SK-MEL-5 (cell line): ENCODE measurements at places on chromosomes 3 and 15. TPM values are rescaled to one million over a fixed set of nuclear protein-coding genes. Genes with fewer than 3 reads are reported as not detected.
A peak's percentile ranks its signal among the peaks of the same experiment; 100 is the strongest.

Gene NXPE3
- total RNA-seq, result 3.0 and 5.5 TPM in 2 replicates

Gene IQCF6
- not detected in 2 replicates for total RNA-seq

Gene ARPP19
- 122 and 131 TPM in 2 replicates for total RNA-seq

Gene ROPN1B
- 38.5 and 41.5 TPM in 2 replicates for total RNA-seq

Gene MESP1
- total RNA-seq, result 0.74 and 0.88 TPM in 2 replicates

DNA sequence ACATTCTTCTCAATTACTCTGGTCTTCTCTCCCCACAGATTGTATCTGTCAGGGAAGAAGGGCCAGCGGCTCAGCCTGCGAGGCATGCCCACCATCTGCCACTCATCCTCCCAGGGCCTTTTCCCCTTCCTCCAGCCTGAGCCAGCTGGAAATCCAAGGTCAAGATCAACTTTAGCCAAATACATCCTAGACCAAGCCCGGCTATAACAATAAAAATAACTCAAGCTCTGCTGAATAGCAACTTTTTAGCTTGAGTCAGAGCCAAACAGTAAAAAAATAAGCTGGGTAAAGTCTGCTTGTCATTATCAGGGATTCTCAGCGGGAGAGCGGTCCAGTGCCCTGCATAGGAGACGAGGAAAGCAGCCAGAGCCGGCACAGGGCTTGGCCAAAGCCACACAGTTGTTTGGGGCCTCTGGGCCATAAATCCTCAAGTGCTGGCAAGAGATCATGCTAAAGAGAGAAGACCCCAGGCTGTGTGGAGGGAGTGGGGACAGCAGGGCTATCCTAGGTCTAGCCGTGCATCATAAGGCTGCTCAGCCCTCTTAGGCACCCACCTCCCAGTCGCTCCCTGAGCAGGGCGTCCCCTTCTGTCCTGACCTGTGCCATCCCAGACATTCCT lies 76.2 kb upstream of the HERC1 start:
- DNase-seq, result no peak

DNA sequence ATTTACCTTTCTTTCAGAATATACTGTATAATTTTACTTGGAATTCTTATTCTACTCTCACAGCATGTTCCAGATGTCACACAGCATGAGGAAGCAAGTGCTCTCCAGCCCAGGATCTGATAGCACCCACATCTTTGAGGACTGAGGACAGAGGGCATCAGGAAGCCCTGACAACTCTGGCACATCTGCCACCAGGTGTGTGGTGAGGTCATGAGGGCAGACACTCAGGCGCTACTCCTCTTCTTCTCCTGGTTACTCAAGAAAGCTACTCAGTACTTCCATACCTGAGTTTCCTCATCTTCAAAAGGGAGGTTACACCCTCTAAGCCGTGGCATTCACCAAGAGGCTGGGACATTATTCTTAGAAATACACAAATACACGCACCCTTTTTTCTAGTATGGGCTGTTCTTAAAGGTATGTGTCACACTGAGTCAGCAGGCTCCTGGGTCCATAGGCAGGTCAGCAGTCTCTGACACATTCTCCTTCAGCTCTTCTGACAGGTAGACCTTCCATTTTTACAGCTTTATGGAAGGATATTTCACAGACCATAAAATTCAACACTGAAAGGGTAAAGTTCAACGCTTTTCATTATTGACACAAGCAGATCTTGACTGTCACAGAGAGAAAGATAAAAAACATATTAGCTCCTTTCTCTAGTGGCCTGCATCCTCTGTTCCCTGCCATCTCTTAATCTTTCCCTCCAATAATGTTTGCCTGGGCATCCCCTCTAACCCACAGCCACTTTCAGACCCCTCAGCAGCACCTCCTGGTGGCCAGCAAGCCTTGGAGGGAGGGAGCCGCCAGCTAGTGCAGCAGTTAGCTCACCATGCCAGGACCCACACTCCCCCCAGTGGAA lies 103.2 kb upstream of the TJP1 start:
- peak; percentile 89 for DNase-seq

DNA sequence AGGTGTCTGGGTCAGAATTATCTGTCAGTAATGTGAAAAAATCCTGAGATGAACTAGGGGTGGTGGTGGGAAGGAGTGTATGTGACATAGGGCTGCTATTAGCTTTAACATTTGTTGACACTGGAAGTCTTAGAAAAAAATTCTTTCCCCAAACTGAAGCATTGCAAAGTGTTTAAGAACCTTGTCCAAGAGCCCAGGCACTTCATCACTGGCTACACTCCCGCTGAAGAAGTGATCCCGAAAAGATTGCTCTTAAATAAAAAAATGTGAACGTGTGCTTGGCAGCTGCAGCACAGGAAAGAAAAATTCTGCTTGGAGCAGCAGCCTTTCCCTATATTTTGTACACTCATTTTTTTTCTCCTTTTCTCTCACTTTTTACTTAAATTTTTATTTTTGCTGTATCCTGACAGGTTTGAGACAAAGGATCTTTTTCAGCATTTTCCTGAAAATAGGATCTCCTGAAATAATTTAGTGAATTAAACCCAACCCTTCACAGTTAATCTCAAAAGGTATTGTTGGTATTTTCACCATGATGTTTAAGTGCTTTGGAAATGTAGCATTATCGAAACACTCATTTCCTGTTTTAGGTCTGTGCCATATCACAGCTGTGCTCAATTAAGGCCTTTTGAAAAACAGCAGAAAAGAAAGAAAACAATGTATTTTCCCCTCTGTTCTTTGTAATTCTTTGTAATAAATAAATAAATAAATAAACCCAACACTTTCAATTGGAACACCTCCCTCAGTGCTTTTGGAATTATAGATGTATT lies 477.6 kb downstream of the ZNF385D start:
- no peak for DNase-seq

GRCh38 chr15:89781891-89782618 lies 5.9 kb downstream of the MESP2 start:
- no peak for DNase-seq

DNA sequence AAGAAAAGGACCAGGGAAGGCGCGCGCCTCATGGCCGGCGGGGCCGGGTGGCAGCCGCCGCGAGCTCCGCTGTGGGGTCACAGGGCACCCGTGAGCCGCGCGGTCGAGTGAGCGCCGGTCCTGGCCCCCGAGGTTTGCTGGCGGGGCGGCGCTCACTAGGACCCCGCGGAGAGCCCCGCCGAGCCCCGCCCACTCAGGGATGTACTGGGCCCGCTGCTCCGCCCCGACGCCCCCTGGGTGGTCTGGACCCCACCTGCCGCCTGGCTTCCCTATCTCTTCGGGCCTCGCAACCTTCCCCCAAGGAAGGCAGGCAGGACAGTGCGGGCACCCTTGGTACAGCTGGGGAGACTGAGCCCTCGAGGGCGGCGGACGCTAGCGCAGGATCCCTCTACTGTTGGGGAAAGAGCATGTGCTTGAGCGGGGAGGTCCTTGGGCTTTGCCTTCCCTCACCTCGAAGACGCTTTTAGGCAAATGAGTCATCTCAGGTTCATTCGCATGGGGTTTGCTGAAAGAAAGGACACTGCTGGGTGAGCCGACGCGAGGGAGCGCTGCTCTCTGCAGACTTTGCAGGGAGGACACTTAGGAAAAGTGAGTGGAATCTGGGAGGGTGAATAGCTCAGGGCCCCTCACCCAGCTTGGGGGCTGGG lies at the start of gene CHRNB4:
Gene CHRNB4, minus strand, starts transcription at position 109 of the 647 bp plus-strand sequence. Its CDS starts 77 bp downstream, at position 32.
- no peak for DNase-seq

DNA sequence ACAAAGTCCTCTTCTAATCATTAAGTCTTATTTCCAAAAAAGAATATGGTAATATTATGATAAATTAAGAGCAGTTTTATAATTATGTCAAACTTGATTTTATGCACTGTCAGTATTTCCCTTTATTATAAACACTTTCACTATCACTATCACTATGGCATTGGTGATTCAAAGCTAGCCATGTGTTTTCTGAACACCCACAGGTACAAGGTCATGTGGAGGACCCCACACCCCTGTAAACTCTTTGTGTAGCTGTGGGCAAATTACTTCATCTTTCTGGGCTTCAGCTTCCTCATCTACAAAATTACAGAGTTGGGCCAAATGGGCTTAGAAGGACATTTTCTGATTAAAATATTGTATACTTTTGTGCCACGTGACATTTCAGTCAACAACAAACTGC lies 41.7 kb downstream of the FBXL22 start:
- DNase-seq, result no peak

DNA sequence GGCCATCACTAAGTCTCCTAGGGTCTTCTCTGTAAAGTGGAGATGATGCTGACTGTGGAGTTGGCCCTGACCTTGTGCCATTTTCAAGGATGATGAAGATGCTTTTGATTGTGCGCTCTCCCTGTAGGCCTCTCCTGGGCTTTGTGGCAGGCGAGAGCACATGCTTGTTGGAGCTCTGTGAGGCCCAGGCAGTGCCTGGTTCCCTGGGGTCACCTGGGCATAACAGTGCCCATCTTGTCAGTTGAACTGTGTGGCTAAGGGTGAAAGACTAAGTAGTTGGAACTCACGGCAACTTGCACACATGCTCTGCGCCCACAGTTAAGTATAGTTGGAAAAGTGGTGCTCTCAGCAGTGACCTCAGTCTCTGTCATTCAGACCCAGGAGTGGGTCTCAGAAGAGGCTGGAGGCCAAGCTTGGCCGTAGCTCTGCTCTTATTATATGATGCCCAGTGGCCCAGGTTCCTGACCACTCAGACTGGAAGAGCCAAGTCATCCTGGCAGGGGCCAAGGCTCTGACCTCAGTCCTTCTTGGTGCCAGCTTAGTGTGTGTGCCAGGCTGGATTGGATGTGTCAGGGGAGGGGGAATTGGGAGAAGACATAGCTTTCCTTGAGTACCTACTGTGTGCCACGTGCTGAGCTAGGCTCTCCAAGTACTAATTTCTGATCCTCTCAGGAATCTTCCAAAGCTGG lies 154.6 kb downstream of the EEFSEC start:
- no peak for DNase-seq

- DNase-seq, result no peak
Observed at GRCh38 chr3:125050488-125051090, 5.2 kb downstream of the HEG1 start.

- no peak for DNase-seq
Observed at GRCh38 chr15:71437919-71438318, 322.6 kb downstream of the THSD4 start.
